Thyroid gland (tissue), 4 donors: ENCODE measurements at places on chromosomes 3 and 15.

DNA sequence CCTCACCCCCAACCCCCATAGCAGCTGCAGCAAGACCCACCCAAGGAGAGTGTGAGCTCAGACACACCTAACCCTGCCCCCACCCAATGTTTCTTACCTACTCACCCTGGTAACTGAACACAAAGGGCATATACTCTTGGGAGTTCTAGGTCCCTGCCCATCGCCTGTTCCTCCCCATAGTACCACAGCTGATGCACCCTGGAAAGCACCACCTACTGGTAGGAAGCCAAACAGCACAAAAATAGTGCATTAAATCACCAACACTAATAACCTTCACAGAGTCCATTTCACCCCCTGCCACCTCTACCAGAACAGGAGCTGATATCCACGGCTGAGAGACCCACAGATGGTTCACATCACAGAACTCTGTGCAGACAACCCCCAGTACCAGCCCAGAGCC lies 245.2 kb downstream of the EFHB start:
- DNase-seq: no peak

DNA sequence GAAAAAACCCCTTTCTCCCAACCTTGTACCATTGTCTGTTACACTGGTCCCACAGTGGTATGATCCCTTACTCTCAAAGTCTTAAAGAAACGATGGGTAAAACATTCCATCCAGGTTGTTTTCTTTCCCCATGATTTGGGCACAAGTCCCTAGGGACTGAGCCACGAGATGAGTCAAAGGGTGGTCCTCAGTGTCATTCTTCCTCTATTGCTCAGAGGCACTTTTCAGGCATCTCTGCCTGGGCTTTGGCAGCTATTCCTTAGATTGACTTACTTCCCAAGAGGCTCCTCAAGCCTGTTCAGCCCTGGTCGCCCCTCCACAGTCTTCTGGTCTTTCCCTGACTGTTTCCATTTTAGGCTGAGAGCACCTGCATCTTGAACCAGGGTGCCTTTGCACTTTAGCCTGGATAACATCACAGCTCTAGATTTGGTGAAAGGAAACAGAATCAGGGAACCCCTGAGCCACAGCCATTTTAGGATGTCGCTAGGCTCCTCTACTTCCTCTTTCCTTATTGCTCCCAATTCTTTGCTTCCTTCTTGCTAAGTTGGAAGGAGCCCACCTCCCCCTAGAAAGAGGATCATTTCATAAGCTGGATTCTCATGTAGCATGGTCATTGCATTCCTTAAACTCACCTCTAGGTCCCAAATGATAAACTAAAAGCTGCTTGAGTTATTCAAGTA lies 131.0 kb upstream of the TPRG1 start:
- DNase-seq: no peak

DNA sequence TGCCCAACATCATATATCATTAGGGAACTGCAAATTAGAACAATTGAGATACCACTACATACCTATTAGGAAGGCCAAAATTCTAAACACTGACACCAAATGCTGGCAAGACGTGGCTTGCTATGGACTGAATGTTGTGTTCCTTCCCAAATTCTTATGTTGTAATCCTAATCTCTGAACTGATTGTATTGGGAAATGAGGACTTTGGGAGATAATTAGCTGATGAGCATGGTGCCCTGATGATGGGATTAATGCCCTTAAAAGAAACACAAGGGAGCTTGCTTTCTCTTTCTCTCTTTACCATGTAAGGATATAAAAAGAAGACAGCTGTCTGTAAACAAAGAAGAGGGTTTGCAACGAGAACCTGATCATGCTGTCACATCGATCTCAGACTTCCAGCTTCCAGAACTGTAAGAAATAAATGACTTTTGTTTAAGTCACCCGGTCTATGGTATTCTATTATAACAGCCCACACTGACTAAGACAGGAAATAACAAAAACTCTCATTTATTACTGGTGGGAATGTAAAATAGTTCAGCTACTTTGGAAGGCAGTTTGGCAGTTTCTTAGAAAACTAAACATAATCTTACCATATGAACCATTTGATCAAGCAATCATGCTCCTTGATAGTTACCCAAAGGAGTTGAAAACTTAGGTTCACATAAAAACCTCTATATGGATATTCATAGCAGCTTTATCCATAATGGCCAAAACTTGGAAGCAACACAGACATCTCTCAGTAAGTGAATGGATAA lies 458.3 kb upstream of the CBLB start:
- DNase-seq: no peak

- no peak for DNase-seq
These were observed 21.2 kb downstream of the TM4SF4 start for GRCh38 chr3:149495581-149496125.

- DNase-seq: peak; percentile 8
These were observed 51.9 kb downstream of the EPHB1 start for GRCh38 chr3:134846911-134847317.

DNA sequence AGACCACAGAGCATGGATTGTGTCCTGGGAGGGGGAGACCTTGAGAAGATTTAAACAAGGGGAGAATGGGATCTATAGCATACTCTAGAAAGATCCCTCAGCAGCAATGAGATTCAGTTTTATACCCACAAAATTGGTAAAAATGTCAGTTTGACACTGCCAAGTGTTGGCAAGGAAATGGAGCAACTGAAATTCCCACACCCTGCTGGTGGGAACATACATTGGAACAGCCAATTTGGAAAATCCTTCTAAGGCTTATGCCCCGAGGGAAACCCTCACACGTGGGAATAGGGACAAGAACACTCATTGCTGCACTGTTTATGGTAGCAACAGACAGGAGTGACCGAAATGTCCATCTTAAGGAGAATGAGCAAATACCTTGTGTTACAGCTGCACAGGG lies 5.0 kb upstream of the DNAJB8 start:
- no peak for DNase-seq

DNA sequence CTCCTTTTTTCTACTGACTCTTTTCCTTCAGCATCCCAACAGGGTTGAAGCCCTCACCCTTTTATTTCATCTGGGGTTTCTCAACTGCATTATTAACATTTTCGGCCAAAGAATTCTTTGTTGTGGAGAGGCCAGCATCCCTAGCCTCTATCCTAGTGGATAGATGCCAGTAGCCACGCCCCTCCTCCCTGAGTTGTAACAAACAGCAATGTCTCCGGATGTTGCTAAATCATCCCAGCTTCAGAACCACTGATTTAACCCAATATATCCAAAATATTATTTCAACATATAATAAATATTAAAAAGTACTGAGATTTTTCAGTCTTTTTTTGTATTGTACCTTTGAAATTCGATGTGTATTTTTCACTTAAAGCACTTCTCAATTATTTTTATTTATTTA lies 2.0 kb upstream of the RNF111 start:
- DNase-seq: no peak

DNA sequence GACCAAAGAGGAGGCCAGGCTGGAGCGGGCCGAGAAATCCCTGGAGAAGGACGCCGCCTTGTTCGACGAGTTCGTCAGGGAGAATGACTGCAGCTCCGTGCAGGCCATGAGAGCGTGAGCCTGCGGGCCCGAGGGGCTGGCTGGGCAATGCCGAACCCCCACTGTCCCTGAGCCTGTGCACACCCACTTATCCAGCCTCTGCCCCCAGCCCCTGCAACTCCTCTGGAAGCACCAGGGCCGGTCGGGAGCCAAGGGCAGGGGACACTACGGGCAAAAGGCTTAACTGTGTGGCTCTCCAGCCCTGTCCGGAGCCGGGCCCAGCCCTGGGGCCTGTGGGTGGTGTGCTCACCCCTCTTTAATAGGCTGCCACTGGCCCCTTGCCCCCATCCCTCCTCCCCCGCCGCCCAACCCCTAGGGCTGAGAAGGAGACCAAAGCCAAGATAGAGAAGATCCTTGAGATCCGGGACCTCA lies 24.0 kb downstream of the CFAP100 start:
- DNase-seq: no peak

- DNase-seq: no peak
These were observed 269.3 kb upstream of the ONECUT1 start for GRCh38 chr15:53059273-53060043.

DNA sequence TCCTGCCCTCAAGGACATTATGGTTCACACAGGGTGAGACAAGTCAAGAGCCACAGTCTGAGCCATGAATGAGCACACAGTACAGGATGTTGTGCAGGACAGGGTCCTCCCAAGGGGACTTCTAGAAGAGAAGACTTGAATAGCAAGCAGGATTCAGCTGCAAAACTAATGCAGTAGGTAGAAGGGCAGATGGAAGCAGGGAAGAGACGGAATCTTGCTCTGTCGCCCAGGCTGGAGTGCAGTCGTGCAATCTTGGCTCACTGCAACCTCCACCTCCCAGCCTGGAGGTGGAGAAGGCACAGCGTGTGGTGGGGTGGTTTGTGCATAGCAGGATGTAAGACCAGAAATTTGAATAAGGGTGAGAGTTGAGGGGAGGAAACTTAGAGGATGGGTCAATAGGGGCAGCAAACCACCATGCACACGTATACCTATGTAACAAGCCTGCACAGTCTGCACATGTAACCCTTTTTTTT lies 8.0 kb downstream of the BCL2L10 start:
- no peak for DNase-seq

GRCh38 chr3:59796456-59796855 lies 746.6 kb upstream of the CFAP20DC start:
- DNase-seq: no peak

DNA sequence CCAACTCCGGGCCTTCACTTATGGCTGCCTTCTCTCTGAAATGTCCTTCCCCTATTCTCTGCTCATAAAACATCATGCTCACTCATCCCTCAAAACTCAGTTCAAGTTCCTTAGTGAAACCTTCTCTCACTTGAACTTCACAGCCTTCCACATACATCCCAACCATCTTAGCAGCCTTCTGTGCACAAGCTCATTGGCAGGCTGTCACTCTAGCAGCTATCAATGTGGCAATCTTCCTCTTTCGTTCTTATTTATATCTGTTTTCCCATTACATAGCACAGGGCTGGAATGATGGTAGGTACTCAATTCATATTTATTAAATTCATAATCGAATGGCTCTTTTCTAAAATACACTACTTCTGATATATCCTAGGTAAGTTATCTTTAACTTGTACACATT lies 66.4 kb upstream of the MCTP2 start:
- no peak for DNase-seq

DNA sequence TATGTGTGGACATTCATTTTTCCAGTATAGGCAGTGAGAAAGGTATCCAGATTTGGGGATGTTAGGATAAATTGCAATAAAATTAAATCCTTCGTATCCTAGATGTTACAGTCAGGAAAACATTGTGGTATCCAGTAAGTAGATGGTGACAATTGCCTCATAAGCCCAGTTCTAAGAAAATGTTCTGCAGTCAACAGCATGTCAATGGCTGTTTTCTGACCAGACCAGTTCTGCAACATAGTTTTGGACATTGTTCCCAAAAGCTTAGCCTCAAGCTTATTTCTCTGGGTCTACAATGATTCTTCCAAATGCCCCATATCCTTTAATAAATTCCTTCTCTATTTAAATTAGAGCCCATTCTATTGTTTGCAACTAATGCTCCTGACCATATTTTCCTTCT lies 480.7 kb downstream of the FHIT start:
- peak; percentile 15 for DNase-seq

DNA sequence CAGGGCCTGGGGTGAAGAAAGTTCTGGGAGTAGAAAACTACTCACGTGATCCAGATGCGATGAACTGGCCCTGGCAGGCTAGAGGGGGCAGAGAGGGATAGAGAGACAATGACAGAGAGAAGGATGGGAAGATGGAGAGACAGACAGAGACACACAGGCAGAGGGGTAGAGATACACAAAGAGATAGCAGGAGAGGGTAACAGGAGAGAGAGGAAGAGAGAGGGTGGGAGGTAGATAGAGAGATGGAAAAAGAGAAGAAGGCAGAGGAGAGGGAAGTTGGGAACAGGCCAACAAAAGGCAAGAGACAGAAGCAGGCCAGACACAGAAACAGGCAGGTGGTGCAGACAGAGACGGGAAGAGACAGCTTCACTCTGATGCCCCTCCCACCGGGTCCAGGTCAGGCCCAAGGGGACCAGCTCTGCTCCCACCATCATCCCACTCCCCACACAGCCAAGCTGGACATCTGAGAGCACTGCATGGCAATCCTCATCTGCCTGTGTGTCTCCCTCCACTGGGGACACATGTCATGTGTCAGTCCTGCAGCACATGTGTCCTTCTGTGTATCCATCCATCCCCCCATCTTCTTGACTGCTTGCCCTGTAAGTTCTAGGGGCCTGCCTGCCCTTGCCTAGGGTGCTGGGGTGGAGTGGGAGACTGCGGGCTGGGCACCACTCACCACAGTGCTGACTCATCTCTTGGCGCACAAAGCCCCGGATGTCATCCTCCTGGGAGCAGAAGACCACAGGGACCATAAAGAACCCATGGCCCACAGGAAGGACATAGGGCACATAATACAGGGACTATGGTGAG lies 2.2 kb upstream of the UCN2 start:
- no peak for DNase-seq

- no peak for DNase-seq
These were observed 157.7 kb upstream of the CADPS start for GRCh38 chr3:63032881-63033280.

DNA sequence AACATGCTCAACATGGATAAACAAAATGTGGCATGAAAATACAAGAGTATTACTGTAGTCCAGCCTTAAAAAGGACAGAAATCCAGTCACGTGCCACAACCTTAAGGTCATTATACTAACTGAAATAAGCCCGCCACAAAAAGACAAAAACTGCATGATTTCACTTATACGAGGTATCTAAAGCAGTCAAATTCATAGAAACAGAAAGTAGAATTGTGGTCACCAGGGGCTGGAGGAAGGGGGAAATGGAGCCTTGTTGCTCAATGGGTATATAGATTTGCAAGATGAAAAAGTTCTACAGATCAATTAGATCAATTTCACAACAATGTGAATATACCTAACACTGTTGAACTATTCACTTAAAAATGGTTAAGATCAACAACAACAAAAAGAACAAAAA lies 7.4 kb downstream of the GLB1 start:
- DNase-seq: no peak

GRCh38 chr3:148797795-148798194 lies 29.8 kb upstream of the CPB1 start:
- no peak for DNase-seq

- DNase-seq: no peak
These were observed 49.1 kb upstream of the SATB1 start for GRCh38 chr3:18474202-18474601.

- peak; percentile 12 for DNase-seq
These were observed 456 bp upstream of the TMEM62 start for GRCh38 chr15:43132830-43133429.

GRCh38 chr3:184169896-184170875 lies 4.5 kb upstream of the AP2M1 start:
- DNase-seq: no peak

DNA sequence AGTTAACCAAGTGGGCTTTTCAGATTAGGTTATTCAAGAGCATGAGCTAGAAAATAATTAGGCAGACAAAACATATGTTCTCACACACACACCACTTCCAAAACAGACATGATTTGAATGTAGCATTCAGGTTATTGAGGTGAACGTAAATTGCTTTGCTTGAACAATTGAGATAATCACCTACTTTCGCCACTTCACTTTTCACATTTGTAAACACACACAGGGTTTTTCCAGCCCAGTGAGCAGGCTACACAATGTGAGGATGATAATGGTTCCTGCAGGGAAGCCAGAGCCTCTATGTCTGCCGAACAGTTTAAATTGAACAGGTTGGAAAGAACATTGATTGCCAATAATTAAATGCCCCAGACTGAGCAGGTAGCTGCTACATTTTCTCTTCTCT lies 560.8 kb downstream of the OCA2 start:
- peak; percentile 20 for DNase-seq
